ENCODE measurements at places on chromosomes 5 and 9.

- no peak for DNase-seq
These were observed 114.8 kb upstream of the DAPK1 start for GRCh38 chr9:87382900-87383299.

GRCh38 chr9:71504636-71505035 lies 263.7 kb downstream of the CEMIP2 start:
- DNase-seq, result no peak

GRCh38 chr9:87109851-87110250 lies 162.5 kb upstream of the GAS1 start:
- DNase-seq, result no peak

- DNase-seq, result no peak
These were observed 187.7 kb downstream of the CDK5RAP2 start for GRCh38 chr9:120392245-120392644.

GRCh38 chr9:128862401-128862851 lies 19.3 kb downstream of the KYAT1 start:
- DNase-seq, result no peak

- no peak for DNase-seq
These were observed 1.6 kb upstream of the SMIM32 start for GRCh38 chr5:136194576-136194975.

DNA sequence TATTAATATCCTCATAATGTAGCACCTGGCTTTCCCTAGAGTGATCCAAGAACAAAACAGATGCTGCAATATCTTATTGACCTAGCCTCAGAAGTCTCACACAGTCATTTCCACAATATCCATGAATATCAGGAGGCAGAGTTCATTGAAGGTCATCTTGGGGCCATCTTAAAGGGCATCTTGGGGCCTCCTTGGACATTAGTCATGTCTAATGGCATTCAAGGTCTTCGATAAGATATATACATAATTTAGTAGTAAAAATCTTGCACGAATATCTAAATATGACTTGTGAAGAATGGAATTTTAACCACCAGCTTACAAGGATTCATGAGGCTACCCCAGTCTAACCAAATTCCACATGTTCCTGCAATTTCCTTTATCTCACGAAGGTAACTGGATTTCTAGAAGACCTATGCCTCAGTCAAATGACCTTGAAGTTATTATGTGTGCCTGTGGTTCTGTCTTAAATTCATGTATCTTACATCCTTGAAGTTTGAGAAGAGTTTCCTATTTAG lies 163.6 kb upstream of the SPEF2 start:
- no peak for DNase-seq

GRCh38 chr5:61525512-61526206 lies 193.6 kb downstream of the ZSWIM6 start:
- DNase-seq, result no peak

- DNase-seq, result no peak
These were observed 338.1 kb upstream of the BRINP1 start for GRCh38 chr9:119707228-119707845.

DNA sequence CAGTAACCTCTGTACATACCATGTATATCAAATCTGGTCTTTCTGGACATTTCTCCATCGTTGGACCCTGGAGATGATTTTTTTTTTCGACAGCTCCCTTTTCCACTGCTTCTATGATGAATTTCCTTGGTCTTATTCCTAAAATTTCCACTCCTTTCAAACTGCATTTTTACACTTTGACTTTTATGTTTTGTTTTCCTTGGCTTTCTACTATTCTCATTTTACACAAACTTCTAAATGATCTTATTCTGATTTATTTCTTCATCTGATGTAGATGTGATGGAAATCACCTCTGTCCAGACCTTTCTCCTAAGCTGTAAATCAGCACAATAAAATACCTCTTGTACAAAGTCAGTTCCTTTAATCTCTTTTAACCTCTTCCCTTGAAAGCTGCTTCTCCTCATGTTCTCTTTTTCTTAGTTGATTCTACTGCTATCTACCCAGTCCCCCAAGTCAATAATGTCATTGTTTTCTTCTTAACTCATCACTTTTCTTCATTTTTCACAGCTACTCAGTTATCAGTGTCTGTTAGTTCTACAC lies 48.7 kb upstream of the TUSC1 start:
- DNase-seq, result no peak

DNA sequence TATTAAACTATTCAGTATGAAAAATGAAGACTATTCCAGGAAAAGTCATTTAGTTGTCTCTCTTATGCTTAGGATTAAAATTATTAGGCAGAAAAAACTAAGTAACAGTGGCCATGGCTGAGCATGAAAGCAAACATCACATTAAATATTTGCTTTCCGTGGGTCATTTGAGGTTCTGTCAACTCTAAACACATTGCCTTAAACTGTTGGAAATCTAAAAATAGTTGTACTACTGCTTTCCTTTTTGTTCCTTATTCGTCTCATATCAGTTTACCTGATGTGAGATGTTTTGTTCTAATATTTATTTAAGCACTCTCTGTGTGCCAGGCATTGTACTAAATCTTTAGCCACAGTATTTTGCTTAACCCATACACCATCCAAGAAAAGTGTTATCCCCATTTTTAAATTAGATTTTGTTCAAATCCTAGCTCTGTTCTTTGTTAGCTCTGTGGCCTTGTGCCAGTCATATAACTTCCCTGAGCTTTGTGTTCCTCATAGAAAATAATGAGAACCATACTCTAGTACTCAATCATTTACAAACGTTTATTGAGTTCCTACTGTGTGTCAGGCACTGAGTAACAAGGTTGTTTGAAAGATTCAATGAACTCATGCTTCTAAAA lies 18.7 kb upstream of the ZNF608 start:
- DNase-seq, result no peak

GRCh38 chr5:120386981-120387380 lies 77.1 kb upstream of the PRR16 start:
- DNase-seq, result no peak

DNA sequence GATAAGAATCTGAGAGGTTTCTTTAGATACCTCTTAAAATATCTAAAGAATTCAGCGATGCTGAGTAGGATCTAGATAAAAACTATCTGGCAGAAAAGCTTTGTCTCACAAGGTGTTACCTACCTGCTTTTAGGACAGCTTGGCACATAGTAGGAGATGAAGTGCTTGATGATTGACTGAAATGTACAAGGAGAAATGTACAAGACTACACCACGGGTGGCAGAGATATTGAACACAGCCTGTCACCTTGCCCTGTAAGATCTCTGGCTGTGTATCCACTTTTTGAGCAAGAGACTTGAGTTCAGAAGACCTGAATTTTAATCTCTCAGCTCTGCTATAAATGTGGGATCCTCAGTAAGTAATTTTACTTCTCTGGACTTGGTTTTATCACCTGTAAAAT lies 15.7 kb downstream of the ALDOB start:
- no peak for DNase-seq

GRCh38 chr5:130335117-130335516 lies 430.9 kb downstream of the CHSY3 start:
- no peak for DNase-seq

GRCh38 chr5:130992095-130992494 lies 173.0 kb downstream of the HINT1 start:
- DNase-seq, result no peak

DNA sequence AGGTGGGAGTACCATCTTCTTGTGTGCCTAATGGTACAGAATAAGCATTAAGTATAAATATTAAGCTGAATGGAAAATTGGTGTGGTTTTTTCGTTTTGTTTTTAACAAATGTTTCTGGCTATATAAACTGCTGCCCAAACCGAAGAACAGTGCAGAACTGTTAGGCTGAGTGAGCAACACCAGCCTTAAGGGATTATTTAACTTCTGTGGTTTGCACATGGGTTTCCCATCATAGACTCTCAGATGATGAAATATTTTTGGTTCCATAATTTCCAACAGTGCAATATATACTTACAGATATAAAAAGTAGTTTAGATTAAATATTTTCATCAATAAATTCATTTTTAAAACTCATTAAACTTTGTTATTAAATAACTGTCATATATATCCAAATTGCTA lies 16.4 kb downstream of the C5orf63 start:
- DNase-seq, result peak; percentile 4

DNA sequence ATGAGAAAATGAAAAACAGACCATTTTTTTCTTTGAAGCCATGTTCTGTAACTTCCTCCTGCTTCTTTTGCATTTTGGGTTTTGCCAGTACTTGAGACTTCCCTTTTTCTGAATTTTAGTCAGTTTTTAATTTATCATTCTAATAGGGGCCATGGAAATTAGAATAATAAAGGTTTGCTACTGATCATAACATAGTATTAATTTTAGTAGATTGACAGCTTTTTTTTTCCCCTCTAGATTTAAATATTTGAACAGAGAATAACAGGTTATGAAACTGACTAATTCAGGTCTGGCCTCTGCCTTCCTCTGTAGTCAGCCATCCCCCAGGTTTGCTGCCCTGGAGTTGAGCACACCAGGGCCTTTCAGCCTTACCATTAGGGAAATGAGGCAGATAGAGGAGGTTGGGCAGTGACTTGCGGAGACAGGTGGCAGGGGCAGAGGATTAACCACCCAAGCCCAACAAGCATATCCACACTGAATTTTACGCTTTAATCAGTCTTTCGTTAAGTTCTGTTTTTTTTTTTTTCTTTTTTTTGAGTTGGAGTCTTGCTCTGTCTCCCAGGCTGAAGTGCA lies 80.1 kb upstream of the TNFAIP8 start:
- DNase-seq, result peak; percentile 57

- DNase-seq, result no peak
These were observed 93.5 kb downstream of the HRH2 start for GRCh38 chr5:175751369-175751768.

- no peak for DNase-seq
These were observed 98.2 kb downstream of the DPYSL3 start for GRCh38 chr5:147411359-147412319.

- no peak for DNase-seq
These were observed 852 bp downstream of the ZNF354C start for GRCh38 chr5:179061025-179061424.

GRCh38 chr5:151002681-151003502 lies 17.5 kb upstream of the GPX3 start:
- no peak for DNase-seq

DNA sequence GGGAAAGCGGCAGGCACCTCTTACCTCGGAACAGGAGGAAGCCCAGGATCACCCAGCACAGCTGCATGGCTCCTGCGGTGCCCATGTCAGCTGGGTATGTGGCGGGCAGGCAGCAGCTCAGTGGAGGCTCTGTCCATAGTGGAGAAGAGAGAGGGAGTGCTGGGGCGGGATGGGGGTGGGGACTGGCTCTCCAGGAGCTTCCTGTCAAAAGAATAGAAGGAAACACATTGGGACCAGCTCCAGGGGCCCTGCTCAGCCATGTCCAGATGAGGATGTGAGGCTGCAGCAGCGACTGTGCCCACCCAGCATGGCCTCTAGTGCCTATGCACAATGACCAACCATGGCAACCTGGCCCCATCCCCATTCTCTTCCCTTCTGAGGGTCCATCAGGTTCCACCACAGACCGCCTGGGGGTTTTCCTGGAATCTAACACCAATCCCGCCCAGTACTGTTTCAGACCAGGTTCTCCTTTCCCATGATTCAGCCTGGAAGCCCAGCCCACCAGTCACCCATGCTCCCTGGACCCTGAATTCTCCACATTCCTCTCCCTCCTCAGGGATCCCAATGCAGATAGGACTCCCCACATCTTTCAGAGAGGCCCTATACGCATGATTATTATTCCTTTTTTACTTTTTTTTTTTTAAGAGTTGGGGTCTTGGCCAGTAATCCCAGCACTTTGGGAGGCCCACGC lies at the start of gene ECSCR:
Gene ECSCR, minus strand, starts transcription at position 158 of the 691 bp plus-strand sequence. Its CDS starts 73 bp downstream, at position 85.
- DNase-seq, result no peak

GRCh38 chr9:33458444-33458843 lies 11.1 kb upstream of the AQP3 start:
- no peak for DNase-seq

DNA sequence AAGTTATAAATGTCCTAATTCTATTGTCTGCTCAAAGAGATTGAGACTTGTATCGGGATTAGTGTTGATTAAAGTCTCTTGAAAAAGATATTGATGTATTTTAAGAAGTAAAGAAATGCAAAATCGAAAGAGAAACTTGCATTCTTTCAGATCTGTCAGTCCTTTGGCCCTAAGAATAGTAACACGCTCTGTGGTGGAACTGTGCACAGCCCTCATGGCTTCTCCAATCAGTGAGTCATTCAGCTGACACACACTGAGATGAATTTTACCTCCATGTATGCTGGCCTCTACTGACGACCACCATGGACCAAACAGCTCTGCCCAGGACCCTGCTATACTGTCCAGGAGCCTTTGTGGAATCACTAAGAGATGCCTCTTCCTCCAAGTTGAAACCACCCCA lies 232.4 kb downstream of the ESM1 start:
- DNase-seq, result no peak

- no peak for DNase-seq
These were observed 42.8 kb downstream of the RASGEF1C start for GRCh38 chr5:180166176-180166575.

DNA sequence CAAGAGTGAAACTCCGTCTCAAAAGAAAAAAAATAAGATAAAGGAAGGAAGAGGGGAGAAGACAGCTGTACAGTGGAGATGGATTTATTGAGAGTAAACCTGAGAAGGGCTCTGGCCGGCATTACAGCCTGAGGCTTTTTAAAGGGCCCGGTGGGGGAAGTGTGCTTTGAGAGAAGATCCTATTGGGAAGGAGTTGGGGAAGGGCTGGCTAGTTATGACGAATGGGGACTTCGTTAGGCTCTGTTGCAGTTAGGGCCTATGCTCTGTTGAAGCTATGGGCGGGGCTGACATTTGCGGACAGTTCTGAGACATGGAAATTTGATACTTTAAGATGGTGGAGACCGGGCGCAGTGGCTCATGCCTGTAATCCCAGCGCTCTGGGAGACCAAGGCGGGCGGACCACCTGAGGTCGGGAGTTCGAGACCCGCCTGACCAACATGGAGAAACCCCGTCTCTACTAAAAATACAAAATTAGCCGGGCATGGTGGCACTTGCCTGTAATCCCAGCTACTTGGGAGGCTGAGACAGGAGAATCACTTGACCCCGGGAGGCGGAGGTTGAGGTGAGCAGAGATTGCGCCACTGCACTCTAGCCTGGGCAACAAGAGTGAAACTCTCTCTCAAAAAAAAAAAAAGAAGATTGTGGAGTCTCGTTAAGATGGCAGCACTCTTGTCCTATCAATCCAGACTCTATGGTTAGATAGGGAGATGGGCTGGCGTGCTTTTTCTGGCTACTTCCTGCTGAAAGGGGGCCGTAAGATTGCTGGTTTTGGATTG lies 33.2 kb downstream of the C9orf50 start:
- DNase-seq, result no peak

DNA sequence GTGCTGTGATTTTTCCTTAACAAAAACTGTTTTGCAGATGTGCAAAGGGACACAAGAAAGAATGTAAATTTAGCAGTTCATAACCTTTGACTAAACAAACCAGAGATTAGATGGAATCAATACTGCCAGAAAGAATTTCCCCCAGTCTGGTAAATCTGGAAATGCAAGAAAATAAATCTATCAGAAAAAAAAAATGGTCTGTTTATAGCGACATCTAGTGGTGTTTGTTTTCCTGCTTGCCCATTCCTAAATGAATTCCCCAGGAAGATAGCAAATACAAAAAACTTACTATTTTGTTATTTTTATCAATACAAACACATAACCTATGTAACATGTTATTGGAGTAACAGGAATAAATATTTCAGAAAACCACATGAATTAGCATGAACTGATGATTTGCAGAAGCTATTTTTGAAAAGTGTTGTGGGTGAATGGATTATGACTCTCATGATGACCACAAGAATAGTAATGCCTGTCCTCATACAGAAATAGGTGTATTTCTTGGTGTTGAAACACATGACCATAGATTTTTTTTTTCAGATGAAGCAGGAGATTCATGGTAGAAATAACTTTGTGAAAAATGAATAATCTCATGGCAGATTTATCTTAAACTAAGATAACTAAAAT lies 1703.8 kb downstream of the MAT2B start:
- DNase-seq, result no peak

- DNase-seq, result peak; percentile 47
These were observed at the start of gene JADE2 for GRCh38 chr5:134524826-134525682. JADE2 (plus strand) TSS chr5:134525670; CDS start chr5:134535858, 10,188 bp downstream.

GRCh38 chr9:16830806-16831205 lies 39.7 kb downstream of the BNC2 start:
- no peak for DNase-seq
